ENCODE measurements at places on chromosomes 1 and 21.

GRCh38 chr1:93585059-93585966 is 96.3 kb downstream of the BCAR3 start:
- DNase-seq: no peak

DNA sequence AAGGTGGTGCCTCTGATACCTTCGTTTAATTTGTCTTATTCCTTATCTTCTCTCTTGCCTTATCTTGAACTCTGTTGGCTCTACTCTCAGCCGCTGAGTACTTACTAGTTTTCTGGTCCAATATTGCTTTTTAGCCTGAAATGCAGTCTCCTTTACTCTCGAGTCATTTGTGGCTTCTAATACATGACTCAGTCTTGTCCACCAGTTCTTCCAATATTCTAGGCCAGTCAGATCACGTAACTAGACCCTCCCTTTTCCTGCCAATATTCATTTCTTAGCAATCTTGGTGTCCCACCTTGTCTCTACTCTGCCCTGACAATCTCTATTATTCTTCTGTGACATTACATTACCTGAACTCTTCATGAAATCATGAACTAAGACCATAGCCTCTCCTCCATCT is 555.8 kb downstream of the DPYD start:
- DNase-seq: no peak

GRCh38 chr1:150999051-150999674 is 7.5 kb downstream of the MINDY1 start:
- DNase-seq: no peak

- no peak for DNase-seq
These were observed 58.3 kb downstream of the APP start for GRCh38 chr21:26112127-26112742.

- no peak for DNase-seq
These were observed 40.1 kb downstream of the SLX9 start for GRCh38 chr21:44979687-44980561.

GRCh38 chr1:114150016-114150415 is 3.7 kb downstream of the SYT6 start:
- DNase-seq: no peak

DNA sequence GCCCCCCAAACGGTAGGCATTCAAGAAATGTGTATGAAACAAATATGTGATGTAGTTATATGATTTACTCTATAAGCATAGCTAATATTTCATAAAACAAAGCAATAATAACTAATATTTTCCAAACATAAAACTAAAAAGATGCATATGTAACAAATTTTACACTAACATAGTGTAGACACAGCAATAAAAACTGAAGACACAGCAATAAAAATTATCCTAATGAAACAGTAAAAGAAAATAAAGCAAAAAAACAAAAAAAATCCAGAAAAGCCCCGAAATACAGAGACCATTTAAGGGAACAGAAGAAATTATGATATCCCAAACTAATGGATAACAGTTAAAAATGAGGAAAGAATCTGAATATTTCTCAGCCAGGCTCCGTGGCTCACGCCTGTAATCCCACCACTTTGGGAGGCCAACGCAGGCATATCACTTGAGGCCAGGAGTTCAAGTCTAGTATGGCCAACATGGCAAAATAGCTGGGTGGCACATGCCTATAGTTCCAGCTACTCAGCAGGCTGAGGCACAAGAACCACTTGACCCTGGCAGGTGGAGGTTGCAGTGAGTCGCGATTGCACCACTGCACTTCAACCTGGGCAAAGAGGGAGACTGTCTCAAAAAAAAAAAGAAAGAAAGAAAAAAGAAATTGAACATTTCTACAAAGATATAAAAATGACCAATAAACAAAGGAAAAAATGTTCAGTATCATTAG is 38.2 kb upstream of the PSMG1 start:
- no peak for DNase-seq
